ENCODE measurements at places on chromosomes 12 and 14. TPM values are rescaled to one million over a fixed set of nuclear protein-coding genes. Genes with fewer than 3 reads are reported as not detected.

DNA sequence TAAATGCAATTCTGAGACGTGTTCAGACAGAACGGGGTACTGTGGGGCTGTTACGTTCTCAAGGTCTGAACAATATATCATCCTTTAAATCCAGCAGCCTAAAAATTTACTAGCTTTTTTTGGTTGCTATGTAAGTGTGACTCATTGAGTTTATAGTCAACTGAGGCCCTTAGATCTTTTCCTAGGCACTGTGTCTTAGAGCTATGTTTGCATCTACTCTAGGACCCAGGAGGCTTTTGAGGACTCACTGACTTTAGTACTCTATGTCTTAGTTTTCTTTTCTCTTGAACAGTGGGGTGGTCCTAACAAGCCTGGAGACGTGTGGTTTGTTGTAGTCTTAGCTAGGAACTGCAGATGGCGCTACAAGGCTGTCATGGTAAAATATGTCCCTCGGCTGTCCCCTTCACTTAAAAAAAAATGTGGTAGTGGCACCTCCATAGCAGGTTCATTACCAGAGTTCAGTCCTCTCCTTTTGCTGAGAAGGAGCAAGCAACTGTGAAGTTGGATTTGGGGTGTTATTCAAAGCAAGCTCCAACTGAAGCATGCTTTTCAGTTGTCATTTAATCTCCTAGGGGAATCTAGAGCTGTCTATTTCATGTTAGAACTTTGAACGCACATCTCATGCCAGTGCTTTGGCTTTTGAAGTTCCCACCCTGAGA is 8.7 kb upstream of the SPATS2 start:
- no peaks in the 10 kb centered on the region for H3K36me3 ChIP-seq
- no peak overlapping the region for H3K27ac ChIP-seq
- no peak for DNase-seq
- H3K4me3 ChIP-seq: no peak overlapping the region

DNA sequence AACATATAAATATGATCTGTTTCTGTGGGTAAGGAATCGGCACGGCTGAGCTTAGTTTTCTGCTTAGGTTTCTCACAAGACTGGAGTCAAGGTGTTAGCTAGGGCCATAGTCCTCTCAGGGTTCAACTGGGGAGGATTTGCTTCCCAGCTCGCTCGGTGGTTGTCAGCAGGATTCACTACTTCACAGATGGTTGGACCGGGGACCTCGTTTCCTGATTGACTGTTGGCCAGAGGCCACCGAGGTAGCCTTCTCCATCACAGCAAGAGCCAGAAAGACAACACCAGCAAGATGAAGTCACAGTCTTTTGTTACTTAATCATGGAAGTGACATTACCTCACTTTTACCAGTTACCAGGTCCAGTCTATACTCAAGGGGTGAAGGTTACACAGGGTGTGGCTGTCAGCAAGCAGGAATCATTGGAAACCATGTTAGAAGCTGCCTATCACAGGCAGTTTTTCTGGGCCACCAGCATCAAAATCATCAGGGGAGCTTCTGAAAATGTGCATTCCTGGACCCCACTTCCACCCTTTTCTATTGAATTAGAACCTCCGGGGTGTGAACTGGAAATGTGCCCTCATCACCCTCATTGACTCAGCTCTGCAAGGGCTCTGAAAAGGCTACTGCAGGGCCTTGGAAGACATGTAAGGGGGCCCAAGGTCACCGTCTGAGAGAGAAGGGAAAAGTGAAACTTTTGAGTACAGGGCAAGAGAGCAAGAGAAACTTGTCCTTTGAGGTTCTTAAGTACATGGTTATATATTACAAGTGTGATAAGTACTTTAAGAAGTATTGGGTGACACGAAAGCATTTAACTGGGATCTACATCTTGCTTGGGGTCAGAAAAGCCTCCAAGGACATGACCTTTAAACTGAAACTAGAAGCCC is 10.9 kb downstream of the COPS7A start:
- no peaks in the 10 kb centered on the region for H3K27me3 ChIP-seq
- no peak for DNase-seq
- H3K4me1 ChIP-seq: peaks cover 9% of the 10 kb centered on the region
- no peak overlapping the region for H3K4me3 ChIP-seq
- no peak overlapping the region for H3K27ac ChIP-seq

GRCh38 chr12:92900941-92901340 is 28.2 kb downstream of the EEA1 start:
- peaks cover 36% of the 10 kb centered on the region for H3K4me1 ChIP-seq
- no peak overlapping the region for H3K4me3 ChIP-seq
- no peaks in the 10 kb centered on the region for H3K36me3 ChIP-seq
- H3K27ac ChIP-seq: no peak overlapping the region
- no peaks in the 10 kb centered on the region for H3K27me3 ChIP-seq

TAC3 gene
- total RNA-seq: not detected

CLSTN3 gene
- 45.8 TPM for total RNA-seq

All from left lung (tissue), 14 donors.